ENCODE measurements at places on chromosomes 5 and 9.

GRCh38 chr9:27673641-27674040, 100.4 kb upstream of the C9orf72 start:
- DNase-seq = no peak

GRCh38 chr9:128828719-128829452, 708 bp downstream of the SPOUT1 start:
- no peak for DNase-seq

- DNase-seq = no peak
Measured at GRCh38 chr9:35481347-35481975, 8.4 kb upstream of the RUSC2 start.

GRCh38 chr5:159669559-159669958, 246.7 kb upstream of the ADRA1B start:
- no peak for DNase-seq

DNA sequence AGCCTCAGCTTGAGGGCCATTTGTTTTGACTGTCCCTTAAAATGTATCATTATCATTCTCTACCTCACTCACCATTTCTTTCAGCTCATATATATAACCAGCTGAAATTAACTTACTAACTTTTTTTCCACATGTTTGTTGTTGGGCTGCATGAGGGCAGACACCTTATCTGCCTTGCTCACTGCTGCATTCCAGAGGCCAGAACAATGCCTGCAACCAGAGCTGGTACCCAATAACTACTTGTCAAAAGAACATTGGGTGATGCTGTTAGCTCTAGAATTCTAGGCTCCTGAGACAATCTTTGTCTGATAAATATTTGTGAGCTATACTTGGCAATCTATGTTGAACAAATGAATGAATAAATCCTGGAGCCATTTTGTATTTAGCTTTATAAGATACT, 68.3 kb downstream of the HTR4 start:
- DNase-seq = no peak

- DNase-seq = no peak
Measured at GRCh38 chr9:20490246-20490834, 132.0 kb downstream of the MLLT3 start.

- DNase-seq = peak; percentile 70
Measured at GRCh38 chr5:172175263-172175719, 12.7 kb downstream of the STK10 start.

- DNase-seq = no peak
Measured at GRCh38 chr5:142924135-142924883, 154.1 kb downstream of the ARHGAP26 start.

DNA sequence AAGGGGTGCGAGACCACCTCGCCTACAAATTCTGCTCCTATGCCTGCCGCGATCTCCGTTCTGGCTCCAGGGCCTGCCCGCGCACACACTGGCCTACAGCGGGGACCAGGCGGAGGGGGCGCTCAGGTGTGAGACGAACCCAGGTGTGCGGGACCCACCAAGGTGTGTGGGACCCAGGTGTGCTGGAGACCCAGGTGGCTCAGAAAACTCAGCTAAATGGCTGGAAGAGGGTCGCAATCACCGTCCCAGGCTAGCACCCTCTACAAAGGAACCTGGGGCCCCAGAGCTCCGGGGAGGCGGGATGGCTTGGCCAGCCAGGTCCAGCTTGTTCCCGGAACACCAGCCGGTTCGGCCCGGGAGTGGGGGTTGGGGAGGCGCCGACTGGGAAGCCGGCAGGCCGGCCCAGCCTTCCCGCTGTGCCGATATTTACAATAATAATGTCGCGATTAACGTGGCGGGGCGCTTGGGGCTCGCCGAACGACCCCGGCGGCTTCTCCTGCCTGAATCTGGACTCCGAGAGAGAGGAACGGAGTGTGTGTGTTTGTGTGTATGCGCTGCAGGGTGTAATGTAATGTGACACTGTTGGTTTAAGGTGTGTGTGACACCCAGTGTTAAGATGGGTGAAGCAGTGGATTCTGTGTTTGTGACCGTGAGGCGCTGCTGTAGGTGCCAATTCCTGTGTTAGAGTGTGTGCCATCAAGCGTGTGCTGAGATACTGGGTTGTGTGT, 1.4 kb downstream of the PCDH1 start:
- DNase-seq = no peak

DNA sequence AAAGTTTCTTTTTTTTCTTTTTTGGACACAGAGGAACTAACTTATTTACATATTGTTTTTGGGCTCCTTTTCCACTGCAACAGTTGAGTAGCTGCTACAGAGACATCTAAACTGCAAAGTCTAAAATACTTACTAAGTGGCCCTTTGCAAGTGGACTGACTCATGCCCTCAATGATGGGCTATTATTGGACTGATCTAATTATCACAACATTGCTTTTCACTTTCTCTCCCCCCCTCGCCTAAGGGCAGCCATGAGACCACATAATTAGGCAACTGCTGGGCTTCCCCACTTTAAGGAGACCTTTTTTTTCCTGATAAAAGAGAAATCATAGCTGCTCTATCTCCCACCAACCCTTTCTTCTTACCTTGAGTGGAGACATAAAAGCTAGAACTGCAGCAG, 47.0 kb downstream of the PLK2 start:
- DNase-seq = no peak

DNA sequence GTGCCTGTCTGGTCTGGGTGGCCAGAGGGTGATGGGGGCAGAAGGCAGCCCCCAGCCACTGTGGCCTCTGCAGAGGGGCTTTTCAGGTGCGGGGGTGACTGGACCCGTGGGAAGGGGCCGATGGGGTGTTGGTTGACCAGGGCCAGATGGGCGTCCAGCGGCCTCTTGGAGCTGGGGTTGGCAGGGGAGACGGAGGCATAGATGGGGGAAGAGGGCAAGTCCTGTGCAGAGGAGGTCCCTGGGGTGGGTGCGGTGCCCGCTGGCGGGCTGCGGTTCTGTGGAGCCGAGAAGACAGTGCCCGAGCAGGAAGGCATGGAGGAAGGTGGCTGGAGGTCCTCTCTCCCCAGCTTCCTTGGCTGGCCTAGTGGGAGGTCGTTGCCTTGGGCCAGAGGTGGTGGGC, 18.7 kb upstream of the AKNA start:
- no peak for DNase-seq

DNA sequence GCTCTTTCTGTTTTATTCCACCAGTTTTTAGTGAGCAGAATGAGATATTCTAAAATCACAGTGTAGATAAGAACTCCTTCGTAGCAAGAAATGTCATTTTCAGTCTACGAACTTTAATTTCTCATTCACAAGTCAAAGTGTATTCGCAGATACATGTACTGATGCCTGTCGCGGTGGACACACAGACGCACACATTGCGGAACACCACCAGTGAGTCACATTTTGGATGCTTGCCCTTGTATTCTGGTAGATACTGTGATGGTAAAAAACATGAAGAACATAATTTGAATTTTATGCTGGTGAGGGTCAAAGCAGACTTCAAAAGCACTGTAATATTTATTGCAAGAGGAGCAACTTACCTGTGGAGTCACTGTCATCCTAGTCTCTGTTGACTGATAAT, 4.7 kb upstream of the C9orf57 start:
- DNase-seq = no peak

All from stimulated activated CD8-positive, alpha-beta memory T cell treated with anti-CD3 and anti-CD28 coated beads, Interleukin-4, amount 100 ng/mL, for 4 hours (primary cell).